CD8-positive, alpha-beta memory T cell (primary cell): ENCODE measurements at places on chromosomes 7 and 10.

- no peak overlapping the region for H3K4me3 ChIP-seq
- H3K36me3 ChIP-seq = no peaks in the 10 kb centered on the region
- no peaks in the 10 kb centered on the region for H3K4me1 ChIP-seq
- no peak overlapping the region for H3K27ac ChIP-seq
- DNase-seq = no peak
Observed at GRCh38 chr7:22387583-22387982, 30.6 kb upstream of the RAPGEF5 start.

DNA sequence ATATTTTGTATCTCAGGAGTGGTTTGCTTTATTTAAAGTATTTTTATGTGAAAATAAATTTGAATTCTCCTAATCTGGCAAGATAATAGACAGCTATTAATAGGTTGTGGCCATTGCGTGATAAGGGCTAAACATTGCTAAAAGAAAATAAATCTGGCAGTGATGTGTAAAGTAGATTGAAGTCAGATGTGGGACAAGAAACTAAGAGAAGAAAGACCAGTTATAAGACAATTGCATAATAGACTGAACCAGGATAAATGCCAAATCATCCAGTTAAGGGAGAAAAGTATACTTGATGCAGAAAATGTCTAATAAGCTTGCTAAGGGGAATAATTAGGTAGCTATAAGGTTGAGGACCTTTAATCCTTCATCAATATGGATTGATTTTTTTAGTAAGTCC lies 197.5 kb upstream of the CSTF2T start:
- no peaks in the 10 kb centered on the region for H3K36me3 ChIP-seq
- no peak overlapping the region for H3K27ac ChIP-seq
- no peak for DNase-seq
- H3K27me3 ChIP-seq = no peaks in the 10 kb centered on the region
- no peaks in the 10 kb centered on the region for H3K4me1 ChIP-seq

DNA sequence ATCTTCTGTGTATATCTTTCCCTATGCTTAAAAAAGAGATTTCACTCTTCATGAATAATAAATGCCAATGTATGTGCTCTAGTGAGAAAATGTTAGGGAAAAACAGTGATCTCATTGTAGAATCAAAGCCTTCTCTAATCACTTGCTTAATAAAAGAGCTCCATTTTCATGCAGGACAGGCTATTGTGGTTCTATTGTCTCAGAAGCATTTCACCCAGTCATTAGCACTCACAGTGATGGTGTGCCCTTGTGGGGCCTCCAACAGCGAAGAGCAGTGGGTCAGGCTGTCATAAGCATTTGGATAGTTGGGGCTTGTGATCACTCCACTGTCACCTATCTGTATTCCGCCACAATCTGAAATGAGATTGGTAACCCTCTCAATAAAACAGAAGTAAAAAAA lies 83.9 kb upstream of the RSU1 start:
- H3K4me1 ChIP-seq = no peaks in the 10 kb centered on the region
- no peaks in the 10 kb centered on the region for H3K36me3 ChIP-seq
- H3K27ac ChIP-seq = no peak overlapping the region

GRCh38 chr7:41107330-41107937 lies 595.5 kb downstream of the INHBA start:
- H3K36me3 ChIP-seq = no peaks in the 10 kb centered on the region
- H3K4me3 ChIP-seq = no peak overlapping the region
- H3K4me1 ChIP-seq = no peaks in the 10 kb centered on the region
- no peak overlapping the region for H3K27ac ChIP-seq
- H3K27me3 ChIP-seq = no peaks in the 10 kb centered on the region

- no peaks in the 10 kb centered on the region for H3K4me1 ChIP-seq
- H3K27me3 ChIP-seq = no peaks in the 10 kb centered on the region
- H3K4me3 ChIP-seq = no peak within 1 kb of the TSS
- no peaks in the 10 kb centered on the region for H3K36me3 ChIP-seq
Observed at GRCh38 chr7:142939226-142939910, at the start of gene LLCFC1. Gene LLCFC1 (plus strand): TSS chr7:142939484. CDS start chr7:142939622, 138 bp downstream.
